ENCODE measurements at places on chromosomes 12 and 14.

GRCh38 chr12:107032266-107032665 is 45.3 kb upstream of the MTERF2 start:
- no peak for DNase-seq

DNA sequence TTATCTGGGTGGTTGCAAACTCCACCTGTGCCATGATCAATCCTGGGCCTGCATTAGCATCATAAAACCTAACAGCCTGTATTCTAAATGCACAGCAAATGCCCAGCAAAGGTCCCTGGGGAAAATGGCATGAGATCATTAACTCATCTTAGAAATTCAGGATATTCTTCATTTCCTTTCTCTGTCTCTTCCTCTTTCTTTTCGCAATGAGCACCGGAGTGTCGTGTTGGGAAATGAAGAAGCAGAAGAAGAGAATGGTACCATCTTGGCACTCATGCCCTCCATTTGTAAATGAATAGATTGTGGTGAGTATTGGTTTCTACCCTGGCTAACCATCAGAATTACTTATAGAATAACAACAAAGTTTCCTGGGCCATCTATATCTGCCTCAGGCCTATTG is 193.6 kb downstream of the GALC start:
- no peak for DNase-seq

- peak; percentile 69 for DNase-seq
These were observed 30.6 kb upstream of the PPFIBP1 start for GRCh38 chr12:27493260-27493940.

DNA sequence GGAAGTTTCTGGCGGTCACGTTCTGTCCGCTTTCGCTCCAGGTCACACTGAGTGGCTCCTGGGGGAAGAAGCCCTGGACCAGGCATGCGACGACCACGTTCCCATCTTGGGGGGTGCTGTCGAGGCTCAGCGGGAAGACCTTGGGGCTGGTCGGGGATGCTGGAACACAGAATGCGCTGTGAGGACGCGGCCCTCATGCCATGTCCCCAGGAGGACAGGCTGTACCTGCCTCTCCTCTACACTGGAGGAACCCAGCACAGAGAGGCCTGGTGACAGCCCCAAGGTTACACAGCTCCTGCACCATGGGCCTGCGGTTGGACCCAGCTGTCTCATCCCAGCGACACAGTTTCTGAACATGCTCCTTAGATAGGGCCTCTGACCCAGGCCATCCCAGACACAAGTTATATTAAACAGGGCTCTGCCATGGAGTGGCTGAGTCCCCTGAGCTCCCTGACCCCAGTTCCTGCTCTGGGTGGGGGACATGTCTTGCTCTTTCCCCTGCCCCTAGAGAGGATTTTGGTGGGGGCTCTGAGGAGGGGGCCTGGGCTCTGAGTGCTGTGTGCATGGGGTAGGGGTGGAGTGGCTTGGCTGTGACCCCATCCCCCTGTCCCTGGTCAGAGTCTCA is 62.0 kb downstream of the TMEM121 start:
- no peak for DNase-seq

GRCh38 chr12:62581288-62582064 is 114.8 kb downstream of the MON2 start:
- peak; percentile 74 for DNase-seq

DNA sequence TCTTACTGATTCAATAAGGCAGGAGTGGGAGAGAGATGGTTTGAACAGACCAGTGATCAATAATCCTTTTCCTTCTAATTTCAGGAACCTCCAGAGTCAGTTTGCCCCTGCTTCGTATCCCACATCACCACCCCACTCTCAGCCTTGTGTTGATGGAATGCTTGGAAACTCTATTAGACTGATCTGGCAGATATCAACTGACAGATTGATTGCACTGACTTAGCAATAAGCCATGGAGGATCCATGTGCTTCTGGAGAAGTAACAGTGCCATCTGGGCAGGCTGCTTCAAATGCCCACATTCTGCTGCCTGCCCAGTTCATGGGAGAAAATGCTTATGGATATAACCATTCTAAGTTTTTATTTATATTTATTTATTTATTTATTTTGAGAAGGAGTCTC is 218.0 kb downstream of the SLC2A13 start:
- no peak for DNase-seq

GRCh38 chr14:65622703-65623102 is 210.2 kb downstream of the FUT8 start:
- DNase-seq: no peak

- no peak for DNase-seq
These were observed 14.9 kb upstream of the RESF1 start for GRCh38 chr12:31944299-31944698.

GRCh38 chr14:59895721-59896120 is 24.2 kb upstream of the LRRC9 start:
- no peak for DNase-seq

DNA sequence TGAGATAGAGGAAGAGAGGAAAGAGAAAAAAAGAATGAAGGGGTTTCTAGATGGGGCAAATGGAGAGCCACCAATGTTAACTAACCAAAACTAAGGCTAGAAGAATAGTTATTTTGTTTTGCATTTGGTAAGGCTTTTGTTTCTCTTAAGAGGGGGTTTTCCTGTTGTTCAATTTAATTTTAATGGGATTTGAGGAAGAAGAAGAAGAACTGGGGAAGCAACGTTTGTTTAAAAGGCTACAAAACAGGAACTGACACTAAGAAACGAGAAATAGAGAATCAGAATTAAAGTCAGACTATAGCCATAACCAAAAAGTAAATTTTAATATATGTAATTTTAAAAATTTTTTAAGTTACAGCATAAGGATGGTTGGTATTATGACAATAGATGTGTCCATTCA is 13.7 kb downstream of the TXNDC16 start:
- DNase-seq: no peak

GRCh38 chr12:820336-820735 is 68.0 kb downstream of the WNK1 start:
- DNase-seq: no peak

DNA sequence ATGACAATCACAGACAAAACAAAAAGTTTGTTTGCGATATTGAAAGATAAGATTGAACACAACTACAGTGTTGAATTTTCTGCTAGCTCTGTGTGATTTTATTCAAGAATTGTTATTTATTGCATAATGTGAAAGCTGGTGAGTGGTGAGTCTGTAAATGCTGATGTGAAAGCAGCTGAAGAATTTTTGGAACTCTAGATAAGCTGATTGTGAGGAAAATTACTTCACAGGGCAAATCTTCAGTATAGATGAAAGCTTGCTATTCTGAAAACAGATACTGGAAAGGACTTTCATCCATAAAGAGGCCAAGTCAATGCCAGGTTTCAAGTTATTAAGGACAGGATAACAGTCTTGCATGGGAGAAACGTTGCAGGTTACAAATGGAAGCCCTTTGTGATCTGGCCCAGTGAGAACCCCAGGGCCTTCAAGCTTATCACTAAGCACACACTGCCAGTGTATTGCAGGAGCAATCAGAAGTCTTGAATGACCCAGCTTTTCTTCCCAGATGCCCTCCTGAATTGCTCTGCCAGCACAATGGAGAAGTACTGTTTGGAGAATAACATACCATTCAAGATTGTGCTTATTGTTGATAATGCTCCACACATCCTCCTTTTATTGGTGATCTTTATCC is 153.7 kb downstream of the PCNX1 start:
- no peak for DNase-seq

GRCh38 chr12:64864319-64864718 is 39.9 kb downstream of the TBC1D30 start:
- no peak for DNase-seq

DNA sequence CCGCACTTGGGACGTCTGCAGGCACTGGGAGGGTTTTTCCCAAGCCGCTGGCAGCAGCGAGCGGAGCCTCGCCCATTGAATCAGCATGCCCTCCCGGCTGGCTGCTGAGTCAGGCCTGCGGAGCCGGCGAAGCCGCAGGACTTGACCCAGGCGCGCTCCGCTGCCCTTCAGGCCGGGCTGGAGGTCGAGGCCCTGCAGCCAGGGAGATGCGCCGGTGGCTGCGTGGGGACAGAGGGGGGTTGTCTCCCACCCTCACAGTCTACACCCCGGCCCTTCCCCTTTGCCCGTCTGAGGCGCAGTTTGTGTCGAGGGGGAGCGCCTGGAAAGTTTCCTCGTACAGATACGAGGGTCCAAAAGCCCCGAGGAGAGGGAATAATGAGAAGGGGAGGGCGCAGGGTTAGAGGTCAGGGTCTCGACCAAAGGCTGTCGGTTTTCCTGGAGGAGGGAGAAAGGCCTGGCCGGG is 759 bp upstream of the KLC1 start:
- DNase-seq: peak; percentile 94

DNA sequence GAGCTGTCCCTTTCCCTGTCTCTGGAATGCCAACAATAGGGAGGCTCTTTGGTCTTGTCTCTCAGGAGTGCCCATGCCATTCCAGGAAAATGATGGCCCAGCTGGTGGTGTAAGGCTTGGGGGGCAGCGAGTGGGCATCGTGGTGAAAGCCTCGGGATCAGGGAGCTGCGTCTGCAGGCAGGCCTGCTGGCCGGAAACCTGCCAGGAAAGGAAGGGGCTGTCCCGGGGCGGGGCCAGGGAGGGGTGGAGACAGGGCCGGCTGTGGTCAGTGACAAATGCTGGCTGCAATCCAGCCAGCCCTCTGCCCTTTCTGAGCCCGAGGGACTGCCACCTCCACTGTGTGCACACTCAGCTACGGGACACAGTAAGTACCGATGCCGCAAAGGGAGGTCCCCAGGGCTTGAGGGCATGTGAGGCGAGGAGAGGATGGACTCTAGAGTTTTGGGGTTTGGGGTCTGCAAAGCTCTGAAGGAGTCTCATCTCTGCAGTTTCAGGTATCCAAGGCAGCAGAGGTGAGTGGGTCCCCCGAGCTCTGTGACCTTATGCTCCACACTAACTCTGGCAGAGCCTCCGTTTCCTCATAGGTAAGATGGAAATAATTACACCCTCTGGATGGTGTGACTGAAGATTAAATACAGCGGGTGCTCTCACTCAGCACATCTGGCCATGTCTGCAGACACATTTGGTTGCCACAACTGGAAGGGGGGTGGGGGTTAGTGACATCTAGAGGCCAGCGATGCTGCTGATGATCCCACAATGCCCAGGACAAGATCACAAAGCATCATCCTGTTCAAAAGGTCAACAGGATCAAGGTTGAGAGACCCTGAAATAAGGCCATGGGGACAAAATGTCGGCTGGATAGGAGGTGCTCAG is at the start of gene SERPINA5:
SERPINA5 (plus strand) TSS at position 300 of the 873 bp plus-strand sequence. CDS start 5,937 bp downstream, outside the sequence.
- DNase-seq: peak; percentile 76

- no peak for DNase-seq
These were observed 104.0 kb upstream of the PTPRB start for GRCh38 chr12:70741256-70741655.

- peak; percentile 41 for DNase-seq
These were observed 264.0 kb upstream of the HMGA2 start for GRCh38 chr12:65560286-65560685.

DNA sequence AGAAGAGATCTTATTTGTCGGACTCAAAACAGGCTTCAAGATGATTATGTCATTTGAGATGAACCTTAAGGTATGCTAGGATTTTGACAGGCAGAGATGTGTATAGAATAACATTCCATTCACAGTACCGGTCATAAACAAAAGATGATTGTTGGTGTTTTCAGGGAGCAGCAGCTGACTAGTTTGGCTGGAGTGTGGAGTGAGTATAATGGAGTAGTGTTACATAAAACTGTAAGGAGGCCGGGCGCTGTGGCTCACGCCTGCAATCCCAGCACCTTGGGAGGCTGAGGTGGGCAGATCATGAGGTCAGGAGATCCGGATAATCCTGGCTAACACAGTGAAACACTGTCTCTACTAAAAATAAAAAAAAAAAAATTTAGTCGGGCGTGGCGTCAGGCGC is 23.9 kb downstream of the SERPINA10 start:
- no peak for DNase-seq

DNA sequence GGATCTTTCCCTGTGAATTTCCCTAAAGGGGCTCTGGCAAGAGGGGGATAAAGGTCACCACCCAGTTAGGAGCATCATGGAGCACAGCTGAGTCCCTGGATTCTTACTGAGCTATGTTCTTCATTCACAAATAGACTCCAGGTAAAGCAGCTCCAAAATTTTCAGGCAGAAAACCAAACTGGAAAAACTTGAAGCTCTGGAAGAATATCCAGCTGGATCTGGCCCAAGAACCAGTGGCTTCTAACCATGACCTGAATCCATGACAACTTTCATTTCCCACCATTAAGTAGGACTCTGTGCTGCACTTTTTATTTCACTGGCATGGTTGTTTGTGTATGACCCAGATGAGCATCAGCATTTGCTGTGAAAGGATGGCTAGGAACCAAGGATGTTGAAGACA is 180.4 kb upstream of the FKBP4 start:
- no peak for DNase-seq

DNA sequence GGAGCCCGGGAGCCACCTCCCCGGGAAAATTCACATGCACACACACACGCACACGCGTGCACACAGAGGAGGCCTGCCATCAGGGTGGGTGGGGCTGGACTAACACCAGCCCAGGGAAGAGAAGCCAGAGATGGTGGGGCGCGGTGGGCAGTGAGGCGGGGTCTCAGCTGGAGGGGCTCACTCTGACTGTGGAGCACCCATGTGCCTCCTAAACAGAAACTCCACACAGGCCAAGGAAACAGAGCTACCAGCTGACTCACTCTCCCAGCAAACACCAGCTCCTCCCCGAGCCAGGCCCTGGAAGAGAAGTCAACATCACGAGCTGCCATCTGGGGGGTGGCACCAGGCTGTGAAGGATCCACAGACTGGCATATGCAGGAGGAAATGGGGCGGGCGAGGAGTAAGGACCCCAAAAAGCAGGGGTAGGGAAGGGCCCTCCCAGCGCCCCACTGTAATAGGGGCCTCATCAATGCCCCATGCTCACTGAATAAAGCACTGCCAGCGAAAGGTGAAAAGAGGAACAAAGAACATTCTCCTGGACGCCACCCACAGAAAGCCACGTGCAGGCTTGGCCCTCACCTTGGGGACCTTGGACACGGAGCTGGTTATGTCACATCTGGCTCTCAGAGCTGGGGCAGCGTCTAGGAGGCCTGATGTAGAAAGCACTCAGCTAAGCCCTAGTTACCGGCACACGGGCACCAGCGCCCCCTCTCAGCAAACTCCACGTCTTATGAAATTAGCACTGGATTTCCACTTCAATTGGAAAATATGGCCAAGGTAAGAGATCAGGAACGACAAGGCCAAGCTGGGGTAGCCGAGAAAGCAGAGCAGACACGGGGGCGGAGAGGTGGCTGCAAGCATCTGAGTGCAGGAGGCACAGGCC is 8.4 kb upstream of the INF2 start:
- DNase-seq: peak; percentile 90

- DNase-seq: peak; percentile 28
These were observed 2.1 kb downstream of the GLIPR1 start for GRCh38 chr12:75482646-75483045.
